ENCODE measurements at places on chromosomes 5 and 9.

GRCh38 chr5:131281133-131281867 lies 17.4 kb downstream of the CDC42SE2 start:
- DNase-seq = no peak

DNA sequence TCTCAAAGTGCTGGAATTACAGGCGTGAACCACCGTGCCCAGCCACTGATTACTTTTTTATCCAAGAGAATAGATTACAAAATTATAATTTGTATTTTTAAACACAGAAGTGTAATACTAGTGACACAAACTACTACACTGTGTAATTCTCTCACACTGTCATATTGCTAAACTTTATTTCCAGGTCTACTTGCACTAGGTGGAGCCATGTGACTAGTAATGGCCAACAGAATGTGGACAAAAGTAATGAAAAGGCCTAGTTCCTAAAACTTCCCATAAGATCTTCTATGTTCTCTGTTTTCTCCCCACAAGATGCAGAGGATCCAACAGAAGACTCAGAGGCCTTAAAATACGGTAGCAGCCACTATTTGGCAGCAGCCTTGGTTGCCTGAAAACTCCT lies 27.3 kb downstream of the NADK2 start:
- DNase-seq = no peak

GRCh38 chr5:109250080-109250479 lies 159.7 kb downstream of the PJA2 start:
- DNase-seq = no peak

DNA sequence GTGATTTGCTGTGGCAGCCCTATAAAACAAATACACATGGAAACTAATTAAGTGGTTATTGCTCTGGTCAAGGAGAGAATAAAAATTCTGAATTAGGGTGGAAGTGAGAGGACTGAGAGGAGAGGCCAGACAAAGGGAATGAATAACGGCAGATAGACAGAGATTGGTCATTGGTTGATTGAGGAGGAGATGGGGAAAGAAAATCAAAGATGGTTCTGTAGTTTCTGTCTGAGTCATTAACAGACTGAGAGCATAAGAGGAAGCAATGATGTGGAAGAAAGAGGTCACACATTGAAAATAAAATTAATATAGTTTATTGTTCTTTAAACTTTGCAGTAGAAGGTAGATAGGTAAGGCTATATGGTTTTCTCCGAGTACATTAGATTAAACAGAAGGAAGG lies 469.8 kb downstream of the ACTL7B start:
- DNase-seq = no peak

DNA sequence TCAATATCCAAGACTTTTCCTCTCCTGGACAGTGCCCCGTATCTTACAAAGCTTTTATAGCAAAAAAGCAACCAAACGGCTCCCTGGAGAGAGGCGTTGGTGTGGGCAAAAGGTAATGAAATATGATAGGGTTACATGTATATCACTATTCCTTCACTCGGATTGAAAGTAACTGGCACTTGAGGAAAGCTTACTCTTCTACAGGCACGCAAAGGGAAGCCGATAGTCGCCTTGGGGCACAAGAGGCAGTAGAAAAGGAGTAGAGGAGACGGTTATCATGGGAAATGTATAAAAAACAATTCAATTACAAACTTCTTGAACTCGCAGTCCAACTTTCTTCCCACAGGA lies 1.1 kb downstream of the DIAPH1 start:
- no peak for DNase-seq

DNA sequence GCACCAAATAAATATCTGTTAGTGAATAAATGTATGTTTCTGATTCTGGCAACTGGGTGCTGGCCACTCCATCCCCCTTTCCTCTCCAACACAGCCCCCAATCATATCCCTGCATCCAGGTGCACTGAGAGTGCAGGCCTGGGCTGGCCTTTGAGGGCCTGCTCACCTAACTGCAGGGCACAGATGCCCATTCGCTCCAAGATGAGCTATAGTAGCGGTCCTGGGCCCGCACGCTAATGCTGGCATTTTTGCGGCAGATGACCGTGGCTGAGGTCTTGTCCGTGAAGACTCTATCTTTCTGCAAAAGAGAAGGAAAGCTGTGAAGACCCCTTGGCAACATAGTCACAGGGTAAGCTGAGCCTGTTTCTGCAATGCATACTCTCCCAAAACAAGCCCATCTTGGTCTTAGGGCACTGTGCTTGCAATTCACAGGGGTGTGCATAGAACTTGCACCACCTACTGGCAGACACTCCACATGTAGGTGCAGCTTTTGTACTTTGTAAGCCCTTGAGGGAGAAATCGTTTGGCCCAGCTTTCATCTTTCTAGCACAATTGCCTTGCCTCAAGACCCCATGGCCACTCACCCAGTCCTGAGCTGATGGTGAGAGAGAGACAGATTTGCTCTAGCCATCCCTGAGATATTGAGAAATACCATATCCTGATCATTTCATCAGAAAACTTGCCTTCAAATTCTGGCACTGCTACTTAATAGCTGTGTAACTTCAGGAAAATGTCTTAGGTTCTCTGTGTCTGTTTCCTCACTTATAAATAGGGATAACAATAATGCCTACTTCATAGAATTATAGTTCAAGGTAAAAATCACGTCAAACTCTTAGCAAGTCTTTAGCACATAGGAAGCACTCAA lies 13.5 kb downstream of the IL12B start:
- DNase-seq = no peak
